ENCODE measurements at places on chromosomes 11 and 22.

DNA sequence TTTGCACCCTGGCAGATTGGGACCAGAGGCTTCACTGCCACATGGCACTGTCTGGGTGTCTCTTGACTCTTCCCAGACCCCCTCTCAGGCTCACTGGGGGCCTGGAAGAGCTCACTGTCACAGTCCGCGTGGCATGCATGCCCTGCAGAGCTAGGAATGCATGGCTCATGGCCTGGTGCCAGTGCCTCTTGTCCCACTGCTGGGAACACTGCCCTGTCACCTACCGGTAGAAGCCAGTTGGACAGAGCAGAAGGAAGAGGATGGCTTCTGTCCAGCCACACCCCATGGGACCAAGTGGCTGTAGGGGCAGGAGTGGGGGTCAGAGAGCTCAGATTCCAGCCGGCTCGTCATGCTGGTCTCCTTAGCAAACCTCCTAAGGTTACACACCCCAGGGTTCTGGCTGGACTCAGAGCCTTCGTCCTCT, 29.7 kb downstream of the MB start:
- DNase-seq = no peak

DNA sequence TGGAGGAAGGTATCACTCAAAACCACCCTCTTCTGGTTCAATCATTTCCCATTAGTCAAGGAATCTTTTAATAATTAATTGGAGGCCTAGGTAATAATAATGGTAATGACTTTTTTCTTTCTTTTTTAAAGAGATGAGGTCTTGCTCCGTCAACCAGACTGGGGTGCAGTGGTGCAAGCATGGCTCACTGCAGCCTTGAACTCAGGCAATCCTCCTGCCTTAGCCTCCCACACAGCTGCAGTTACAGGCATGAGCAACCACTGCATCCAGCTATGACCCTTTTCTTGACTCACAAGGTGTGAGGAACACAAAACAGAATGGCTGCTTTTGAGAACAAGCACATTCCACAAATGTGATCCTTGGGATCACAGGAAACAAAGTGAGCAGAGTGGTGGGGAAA, 3.6 kb downstream of the POLDIP3 start:
- DNase-seq = no peak

DNA sequence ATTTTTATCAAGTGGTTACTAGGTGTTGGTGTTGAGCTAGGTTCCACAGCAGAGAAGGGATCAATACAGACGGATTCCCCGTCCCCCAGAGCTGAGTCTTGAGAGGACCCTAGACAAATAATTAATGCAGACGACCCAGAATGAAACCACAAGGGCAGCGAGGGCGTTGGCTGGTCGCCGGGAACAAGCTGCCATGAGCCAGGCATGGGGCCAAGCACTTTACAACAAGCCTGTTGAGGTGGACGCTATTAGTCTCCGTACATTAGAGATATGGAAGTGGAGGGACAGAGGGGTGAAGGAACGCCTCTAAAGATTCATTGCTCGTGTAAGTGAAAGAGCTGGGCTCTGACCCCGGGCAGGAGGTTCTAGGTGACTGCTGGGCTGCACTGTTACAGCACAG, 77.1 kb upstream of the EIF3D start:
- DNase-seq = no peak

GRCh38 chr22:42944409-42944808, 70.5 kb downstream of the PACSIN2 start:
- DNase-seq = no peak

DNA sequence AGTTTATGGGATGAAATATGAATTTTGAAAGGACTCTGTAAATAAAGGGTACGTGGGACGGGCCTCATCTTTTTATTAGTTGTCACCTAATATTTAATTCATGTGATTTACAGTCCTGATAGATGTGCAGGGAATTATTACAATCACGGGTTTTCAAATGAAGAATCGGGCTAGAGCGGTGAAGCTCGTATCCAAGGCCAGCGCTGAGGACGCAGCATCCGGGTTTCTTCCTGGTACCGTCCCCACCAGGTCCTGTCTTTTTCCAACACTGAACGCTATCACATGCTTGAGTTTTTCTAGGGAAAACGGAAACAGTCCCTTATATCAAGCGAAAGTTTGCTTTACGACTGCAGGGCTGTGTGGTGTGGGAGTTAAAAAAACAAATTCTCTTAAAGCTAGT, 787 bp downstream of the SMDT1 start:
- DNase-seq = peak; percentile 7

DNA sequence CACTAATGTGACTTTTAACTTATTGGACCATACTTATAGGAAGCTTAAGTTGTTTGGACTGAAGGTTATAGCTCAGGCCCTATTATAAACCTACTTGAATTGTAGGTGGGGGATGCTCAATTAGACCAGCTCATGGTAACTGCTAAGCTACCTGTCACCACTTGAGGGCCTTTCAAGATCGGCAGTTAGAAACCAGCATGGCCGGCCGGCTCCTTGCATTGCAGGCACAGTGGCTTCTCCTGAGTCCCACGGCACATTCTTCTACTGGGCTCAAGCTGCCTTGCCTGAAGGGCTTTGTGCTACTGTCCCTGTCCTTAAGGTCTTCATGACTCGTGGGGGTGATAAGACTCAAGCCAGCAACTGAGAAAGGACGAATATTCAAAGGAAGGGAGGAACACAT, 70.8 kb downstream of the TBC1D22A start:
- no peak for DNase-seq

- DNase-seq = no peak
These were observed 34.6 kb downstream of the IFT27 start for GRCh38 chr22:36741204-36741793.

DNA sequence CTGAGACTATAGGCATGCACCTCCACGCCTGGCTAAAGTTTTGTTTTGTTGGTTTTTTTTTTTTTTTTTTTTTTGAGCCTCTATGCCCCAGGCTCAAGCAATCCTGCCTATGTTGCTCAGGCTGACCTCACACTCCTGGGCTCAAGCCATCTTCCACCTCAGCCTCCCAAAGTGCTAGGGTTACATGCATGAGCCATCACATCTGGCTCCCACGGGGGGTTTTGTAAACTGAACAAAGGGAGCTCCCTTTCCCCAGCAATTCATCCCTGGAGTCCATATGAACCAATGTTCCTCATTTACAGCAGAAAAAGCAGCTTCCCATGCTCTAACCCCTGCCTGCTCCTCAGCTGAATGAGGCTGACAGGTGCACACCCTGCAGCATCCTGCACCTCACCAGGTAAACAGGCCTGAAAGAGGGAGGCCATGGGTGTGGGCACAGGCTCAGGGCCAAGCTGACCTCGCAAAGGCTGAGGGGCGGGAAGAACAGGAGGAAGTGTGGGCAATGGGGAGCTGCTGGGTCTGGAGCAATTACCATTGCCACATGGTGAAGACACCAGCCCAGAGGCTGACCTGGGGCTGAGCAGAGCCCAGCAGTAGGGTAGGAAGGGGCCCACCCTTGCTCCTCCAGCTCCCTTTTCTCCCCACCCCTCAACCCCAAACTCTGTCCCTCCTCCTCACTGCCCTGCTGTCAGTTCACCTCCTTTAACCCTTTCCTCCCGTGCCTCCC, 58.2 kb downstream of the RBX1 start:
- no peak for DNase-seq

GRCh38 chr22:50298266-50298637, 9.2 kb downstream of the PLXNB2 start:
- no peak for DNase-seq

DNA sequence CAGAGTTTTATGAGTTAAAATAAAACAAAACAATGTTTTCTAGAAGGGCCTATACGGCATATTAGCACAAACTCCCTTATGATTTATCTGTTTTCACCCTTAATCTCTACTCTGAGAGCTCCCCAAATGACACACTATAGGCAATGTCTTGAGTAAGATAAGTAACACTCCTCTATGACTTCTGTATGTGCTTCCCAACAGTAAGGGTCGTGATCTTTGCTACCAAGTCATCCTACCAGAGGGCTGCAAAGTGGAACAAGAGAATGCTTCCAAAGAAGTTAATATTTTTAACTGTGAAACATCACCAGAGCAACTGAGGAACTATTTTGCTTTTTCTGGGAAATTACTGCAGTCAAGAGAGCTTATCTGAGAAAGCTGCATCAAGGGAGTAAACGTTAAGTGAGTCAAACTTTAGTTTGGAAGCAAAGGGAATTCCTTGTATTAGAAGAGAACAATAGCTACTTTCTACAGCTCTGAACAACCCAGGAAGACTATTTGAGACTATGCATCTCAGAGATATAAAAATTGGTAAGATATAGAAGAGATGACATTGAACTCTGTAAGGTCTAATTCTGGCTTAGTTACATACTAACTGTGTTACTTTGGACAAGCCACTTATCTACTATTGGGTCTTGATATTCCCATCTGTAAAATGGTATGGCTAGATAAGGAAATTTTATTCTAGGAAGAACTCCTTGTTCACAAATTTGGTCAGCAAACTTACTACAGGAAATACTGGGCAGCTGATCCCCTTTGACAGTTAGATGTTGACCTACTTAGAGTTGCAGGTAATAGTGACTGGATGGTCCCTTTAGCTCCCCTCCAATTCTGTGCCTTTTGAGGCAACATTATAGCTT, 43.7 kb upstream of the CCDC34 start:
- DNase-seq = no peak

GRCh38 chr11:76683161-76684095, 12.9 kb upstream of the LRRC32 start:
- no peak for DNase-seq

DNA sequence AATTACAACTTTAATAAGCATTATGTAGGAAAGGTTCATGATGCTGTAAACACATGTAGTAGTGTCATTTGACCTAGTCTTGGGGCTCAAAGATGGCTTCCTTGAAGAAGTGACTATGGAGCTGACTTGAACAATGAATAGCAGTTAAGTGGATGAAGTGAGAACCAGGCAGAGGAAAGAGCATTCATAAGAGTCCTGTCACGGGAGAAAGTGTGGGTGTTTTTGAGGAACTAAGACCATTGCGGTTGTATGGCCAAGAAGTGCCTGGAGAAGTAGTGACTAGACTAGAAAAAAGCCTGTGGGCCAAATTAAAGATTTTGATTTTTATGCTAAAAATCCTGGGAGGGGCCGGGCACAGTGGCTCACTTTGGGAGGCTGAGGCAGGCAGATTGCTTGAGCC, 7.2 kb upstream of the IL18BP start:
- DNase-seq = no peak

GRCh38 chr11:46047520-46047919, 73.7 kb downstream of the PHF21A start:
- no peak for DNase-seq

DNA sequence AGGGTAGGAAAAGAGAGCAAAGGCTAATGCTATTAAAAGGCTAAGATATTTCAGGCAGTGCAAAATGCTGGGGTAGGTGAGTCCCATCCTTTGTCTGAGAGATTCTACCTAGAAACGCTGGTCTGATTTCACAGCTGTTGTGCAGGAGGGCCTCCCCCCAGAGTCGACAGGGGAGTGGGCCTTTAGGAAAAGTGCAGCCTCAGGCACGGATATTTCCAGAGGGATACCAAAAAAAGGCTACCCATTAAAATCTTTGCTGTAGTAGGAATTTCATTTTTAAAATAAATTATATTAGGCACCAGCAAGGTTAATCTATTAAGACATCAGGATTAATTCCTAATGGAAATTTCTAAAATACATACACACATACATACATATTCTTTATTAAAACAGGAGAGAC, 280.5 kb downstream of the OPCML start:
- no peak for DNase-seq

DNA sequence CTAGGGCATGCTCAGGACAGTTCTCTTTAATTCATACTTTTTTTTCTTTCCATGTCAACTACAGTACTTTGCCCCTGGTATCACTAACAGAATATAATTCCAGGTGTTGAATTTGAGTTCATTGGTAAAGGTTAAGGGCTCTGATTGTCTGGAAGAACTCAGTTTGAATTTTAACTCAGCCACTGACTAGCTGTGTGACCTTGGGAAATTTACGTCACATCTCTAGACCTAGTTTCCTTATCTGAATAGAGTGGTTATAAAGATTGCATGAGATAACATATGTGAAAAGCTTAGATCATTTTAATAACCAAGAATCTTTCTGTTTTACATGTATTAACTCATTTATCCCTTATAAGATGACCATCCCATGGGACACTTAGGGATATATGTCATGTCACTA, 15.8 kb upstream of the ZC3H12C start:
- DNase-seq = no peak

DNA sequence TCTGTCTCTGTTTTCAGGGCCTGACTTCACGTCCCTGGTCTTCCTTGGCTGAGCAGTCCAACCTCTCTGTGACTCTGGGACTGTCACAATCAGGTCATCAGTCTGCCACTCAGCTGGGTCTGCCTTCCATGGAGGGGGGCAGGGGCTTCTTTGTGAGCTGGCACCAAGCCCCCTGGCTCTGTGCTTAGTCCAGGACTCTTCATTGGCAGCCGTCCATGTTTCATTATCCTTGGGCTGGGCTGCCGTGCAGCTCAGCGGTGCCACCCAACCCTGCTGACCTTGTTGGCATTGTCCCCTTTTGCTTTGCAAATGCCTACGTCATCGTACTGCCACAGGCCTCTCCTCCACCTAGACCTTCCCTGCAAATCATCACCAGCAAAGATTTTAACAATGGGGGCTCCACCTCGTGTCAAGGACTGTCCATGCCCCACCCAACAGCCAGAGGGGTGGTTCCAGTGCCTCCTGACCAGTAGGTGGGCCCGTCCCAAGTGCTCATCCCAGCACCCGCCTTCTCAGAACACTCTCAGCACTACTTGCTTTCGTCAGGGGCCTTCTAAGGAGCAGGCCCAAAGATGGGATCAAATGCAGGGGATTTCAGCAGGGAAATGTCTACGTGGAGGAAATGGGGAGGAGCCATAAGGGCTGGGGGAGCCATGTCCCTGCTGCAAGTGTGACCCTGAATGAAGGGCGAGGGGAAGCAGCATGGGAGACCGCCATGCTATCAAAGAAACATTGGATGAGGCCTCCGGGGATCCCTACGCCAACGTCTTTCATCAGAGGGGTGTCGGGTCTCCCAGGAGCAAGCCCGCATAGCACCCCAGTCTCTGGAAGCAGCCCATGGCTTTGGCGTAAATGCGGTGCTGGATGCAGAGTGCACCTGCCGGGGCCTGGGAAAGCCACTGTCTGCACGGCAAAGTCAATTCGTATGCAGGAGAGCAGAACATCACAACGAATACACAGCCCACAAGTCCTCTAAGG, 18.2 kb downstream of the KRTAP5-6 start:
- no peak for DNase-seq

DNA sequence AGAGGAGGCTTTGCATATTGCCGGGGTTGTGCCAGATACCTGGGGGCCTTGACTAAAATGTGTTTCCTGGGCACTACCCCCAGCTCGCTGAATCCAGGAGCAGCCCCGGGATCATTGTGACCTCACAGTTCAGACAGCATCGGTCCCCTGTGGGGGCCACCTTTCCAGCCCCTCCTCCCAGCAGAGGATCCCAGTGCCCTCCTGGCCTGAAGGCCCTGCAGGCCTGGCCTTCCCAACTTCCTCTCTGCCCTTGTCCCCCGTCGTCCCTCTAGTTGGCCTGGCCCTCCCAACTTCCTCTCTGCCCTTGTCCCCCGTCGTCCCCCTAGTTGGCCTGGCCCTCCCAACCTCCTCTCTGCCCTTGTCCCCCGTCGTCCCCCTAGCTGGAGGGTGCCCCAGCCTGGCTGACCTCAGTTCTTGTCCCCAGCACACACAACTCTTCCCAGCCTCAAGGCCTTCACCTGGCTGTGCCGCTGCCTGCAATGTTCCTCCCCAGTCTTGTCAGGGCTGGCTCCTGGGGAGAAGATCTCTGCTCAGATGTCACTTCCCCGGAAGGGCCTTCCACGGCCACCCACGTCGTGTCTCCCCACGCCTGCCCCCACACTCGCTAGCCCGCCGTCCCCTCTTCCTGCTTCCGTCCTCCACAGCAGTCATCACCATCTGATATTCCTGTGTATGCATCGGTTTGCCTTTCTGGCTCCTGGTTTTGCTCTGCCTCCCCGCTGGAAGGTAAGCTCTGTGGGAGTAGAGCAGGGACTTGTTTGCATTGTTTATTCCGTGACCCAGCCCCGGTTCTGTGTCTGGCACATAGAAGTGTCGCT, 12.6 kb upstream of the ANO1 start:
- no peak for DNase-seq
